Left lobe of liver (tissue), 2 donors: ENCODE measurements at places on chromosomes 7 and 10. TPM values are rescaled to one million over a fixed set of nuclear protein-coding genes. Genes with fewer than 3 reads are reported as not detected.

- no peak for DNase-seq
Measured at GRCh38 chr10:52756295-52756694, 16.3 kb downstream of the MBL2 start.

- no peak for DNase-seq
Measured at GRCh38 chr10:77887631-77888355, 38.8 kb downstream of the DLG5 start.

DNA sequence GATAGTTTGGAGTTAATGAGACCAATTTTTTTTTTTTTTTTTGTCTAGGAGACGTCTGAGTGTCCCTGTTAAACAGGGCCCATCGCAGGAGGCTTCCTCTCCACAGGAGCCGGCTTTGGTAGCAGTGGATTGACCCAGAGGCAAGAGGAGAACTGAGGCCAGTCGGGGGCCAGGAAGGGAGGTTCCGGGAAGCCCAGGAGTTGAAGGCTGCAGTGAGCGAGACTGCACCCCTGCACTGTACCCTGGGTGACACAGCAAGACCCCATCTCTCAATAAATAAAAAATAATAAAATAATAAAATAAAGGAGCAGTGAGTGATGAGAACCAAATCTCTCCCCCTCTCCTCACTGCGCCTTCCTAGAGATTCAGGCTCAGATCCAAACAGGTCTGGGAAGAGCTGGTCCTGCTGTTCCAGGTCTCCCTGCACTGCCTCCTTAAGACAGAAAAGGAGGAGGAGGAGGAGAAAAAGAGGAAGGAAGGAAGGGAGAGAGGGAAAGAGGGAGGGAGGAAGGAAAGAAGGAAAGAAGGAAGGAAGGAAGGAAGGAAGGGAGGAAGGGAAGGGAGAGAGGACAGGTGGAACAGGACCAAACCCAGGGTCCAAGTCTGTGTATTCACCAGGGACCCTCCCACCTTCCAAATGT is 3.5 kb downstream of the MNX1 start:
- DNase-seq: no peak

DNA sequence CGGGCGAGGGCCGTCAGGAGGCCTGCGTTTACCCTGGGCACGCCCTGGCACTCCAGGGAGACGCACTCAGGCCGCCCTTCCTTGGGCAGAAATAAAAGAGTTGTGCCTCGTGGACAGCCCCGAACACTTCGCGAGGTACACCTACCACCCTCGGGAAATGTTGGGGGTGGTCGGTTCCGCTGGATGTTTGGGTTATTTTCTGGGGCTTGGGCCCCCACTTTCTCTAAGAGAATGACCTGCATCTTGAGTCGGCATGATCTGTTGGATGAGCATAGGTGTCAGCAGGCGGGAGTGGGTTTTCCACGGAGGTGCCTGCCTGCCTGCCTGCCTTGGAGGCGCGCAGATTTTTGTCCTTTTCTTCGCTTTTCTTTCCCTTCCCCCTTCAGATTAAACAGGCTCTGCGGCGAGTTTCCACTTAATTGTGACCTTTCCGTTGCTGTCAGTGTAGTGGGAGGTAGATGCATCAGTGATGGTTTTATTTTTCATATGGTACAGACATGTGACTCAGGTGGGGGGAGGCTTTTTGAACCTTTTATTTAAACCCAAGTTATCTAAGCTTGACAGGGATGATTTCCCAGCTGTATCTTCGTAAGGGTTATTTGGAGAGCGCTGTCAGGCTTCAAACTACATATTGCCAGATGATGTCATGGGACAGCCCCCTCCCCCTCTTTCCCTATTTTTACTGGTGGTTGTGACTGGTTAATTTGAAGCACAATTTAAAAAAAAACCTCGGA is 661 bp downstream of the HECTD2 start:
- DNase-seq: no peak

DNA sequence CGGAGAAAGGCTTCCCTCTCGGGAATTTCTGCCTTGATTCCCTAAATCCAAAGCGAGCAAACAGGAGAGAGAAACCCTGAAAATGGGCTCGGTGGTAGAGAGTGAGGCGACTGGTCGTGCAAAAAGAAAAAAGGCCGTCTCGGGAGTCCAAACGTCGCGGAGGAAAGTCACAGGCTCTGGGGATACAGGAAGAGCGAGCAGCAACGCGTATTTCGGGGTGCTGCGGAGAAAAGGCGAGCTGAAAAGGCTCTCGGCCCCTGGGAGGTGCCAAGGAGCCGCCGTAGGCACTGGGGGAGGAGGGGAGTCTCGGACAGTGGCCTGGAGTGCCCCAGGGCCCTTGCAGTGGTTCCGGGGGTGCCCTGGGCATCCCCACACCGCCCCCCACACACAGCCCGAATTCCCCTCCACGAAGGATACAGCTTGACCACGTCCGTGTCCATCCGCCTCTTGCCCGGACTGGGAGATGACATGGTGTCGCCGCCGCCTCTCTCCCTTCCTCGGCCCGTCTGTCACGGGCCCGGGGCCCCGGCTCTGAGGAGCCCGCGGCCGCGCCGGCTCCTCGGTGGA is 591 bp downstream of the UBE2H start:
- DNase-seq: peak; percentile 71

GRCh38 chr7:23532490-23533237 is 883 bp upstream of the TRA2A start:
- no peak for DNase-seq

DNA sequence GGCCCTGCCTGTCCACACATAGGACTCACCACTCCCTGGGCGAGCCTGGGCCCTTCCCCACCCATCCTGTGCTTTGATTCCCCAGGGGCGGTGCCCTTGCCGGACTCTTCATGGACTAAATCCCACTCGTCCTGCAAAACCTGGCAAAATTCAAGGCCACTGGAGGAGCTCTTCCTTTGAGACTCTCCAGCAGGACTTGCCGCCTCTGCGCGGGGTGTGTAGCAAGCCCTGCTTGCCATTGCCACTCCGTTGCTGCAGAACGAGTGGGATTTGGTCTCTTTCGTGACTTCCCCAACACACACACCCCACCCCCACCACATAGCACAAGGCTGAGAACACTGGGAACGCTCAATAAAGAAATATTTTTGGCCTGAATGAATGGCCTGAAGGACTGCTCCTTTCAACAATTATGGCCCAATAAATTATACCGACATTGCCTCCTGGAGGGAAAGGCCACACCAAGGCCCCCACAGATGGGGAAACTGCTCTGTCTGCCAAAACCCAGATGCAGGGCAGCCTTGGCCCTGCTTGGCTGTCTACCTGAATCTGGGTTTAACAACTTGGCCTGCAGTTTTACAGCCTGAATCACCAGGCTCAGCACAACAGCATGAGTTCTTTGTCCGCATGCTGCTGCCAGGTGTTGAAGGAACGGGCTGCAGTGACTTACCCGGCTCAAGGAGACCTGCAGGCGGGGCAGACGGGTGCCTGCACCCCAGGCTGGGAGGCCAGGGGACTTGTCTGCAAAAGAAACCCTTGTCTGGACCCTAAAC is 72.8 kb upstream of the KAT6B start:
- DNase-seq: no peak

DNA sequence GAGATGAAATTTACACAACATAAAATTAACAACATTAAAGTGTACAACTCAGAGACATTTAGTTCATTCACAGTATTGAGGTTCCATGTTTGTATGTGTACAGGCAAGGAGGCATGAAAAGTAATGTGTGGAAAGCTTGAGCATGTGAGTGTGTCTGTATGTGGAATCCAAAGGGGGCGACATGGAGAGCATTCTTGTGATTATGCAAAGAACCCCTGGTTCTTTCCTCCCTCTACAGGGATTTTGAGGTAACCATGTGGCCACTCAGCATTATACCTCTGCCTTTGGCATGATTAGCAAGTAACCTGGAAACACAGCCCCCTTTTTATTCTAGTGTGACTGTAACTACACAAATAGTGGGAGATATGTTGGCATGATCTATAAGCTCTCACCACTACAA is 21.0 kb downstream of the OR2F1 start:
- DNase-seq: no peak

GPNMB gene
- total RNA-seq: 5.0 TPM

EBLN1 gene
- not detected for total RNA-seq

DDC gene
- 48.6 TPM for total RNA-seq

COA1 gene
- 16.0 TPM for total RNA-seq
